ENCODE measurements at places on chromosomes 1 and 21. TPM values are rescaled to one million over a fixed set of nuclear protein-coding genes. Genes with fewer than 3 reads are reported as not detected.

DNA sequence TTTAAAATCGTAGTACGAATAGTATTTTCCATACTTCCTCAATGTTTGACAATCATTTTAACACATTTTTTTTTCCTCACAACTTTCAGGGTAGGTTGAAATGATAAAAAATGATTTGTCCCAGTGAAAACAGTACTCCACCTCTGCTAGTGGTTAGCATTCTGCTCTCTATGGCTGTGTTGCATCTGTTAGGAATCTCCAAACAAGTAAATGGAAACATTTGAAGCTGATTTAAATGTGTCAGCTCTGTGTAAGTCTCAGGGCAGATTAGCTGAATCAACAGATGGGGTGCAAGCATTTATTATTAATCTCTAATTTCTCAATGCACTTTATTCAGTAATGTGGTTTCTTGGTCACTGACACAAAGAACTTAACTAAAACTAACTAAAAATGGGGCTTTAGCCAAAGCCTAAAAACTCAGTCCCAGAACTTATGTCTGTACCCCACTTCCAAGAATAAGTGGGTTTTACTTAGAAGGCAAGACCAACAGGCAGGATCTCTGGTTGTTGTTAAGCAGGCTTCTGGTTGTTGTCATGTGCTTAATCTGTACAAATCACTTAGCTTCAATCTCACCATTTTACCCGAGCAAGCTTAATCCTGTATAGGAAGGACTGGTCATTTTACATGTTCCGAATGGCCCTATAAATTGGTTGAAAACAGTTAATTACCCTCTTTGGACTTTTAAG is 67.8 kb downstream of the PRRX1 start:
- H3K36me3 ChIP-seq = no peaks in the 10 kb centered on the region
- no peak for DNase-seq
- no peak overlapping the region for H3K27ac ChIP-seq
- H3K4me3 ChIP-seq = no peak overlapping the region
- no peaks in the 10 kb centered on the region for H3K27me3 ChIP-seq

LCE6A gene
- total RNA-seq = not detected

GRCh38 chr1:200938955-200939354 is 44.3 kb downstream of the INAVA start:
- H3K4me3 ChIP-seq = no peak overlapping the region
- no peaks in the 10 kb centered on the region for H3K4me1 ChIP-seq
- H3K27me3 ChIP-seq = no peaks in the 10 kb centered on the region
- no peak for DNase-seq

DNA sequence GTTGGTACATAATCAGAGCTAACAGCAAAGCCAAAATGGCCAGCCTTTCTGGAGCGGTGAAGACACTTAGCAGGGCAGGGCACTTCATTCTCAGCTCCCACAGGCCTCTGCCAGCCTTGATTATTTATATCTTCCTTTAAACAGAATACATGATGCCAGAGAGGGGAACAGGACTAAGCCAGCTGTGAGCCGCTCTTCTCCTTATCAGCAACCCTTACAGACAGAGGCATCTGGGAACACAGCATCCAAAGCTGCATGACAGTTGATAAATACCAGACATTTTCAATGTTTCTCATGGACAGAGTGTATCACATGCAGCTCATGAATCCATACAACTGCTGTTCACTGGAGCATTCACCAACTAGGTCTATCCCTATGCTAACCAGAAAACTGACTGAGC is 29.1 kb downstream of the DNAJC11 start:
- no peak for DNase-seq
- H3K27me3 ChIP-seq = no peaks in the 10 kb centered on the region
- H3K4me1 ChIP-seq = no peaks in the 10 kb centered on the region
- H3K4me3 ChIP-seq = no peak overlapping the region
- H3K27ac ChIP-seq = no peak overlapping the region

- H3K27me3 ChIP-seq = no peaks in the 10 kb centered on the region
- DNase-seq = no peak
- H3K36me3 ChIP-seq = no peaks in the 10 kb centered on the region
- peaks cover 9% of the 10 kb centered on the region for H3K4me1 ChIP-seq
- no peak overlapping the region for H3K4me3 ChIP-seq
- no peak overlapping the region for H3K27ac ChIP-seq
Measured at GRCh38 chr1:154861607-154862094, 8.4 kb downstream of the KCNN3 start.

THRAP3 gene
- total RNA-seq = 88.6 TPM

- peaks cover 12% of the 10 kb centered on the region for H3K4me1 ChIP-seq
- no peak overlapping the region for H3K4me3 ChIP-seq
- DNase-seq = peak; percentile 68
- peaks cover 72% of the 10 kb centered on the region for H3K27me3 ChIP-seq
- H3K36me3 ChIP-seq = no peaks in the 10 kb centered on the region
- no peak overlapping the region for H3K27ac ChIP-seq
Measured at GRCh38 chr1:181485287-181486097, 2.2 kb downstream of the CACNA1E start.

DNA sequence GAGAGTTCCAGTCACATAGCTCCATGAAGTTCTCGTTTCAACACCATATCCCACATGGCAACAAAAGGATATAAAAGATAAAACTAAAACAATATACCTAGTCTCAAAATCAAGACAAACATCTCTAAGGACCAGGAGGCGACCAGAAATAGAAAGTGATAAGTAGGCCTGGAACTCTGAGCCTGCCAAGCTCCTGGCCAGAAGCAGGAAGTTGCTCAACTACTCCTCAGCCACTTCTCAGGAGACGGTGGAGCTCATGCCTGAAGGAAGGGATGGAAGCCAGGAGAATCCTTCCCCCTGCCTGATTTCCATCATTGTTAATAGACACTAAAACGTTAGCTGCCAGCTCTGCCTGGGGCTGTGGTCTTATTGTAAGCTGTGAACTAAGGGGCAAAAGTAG is 94.7 kb downstream of the DISP1 start:
- no peaks in the 10 kb centered on the region for H3K36me3 ChIP-seq
- no peaks in the 10 kb centered on the region for H3K27me3 ChIP-seq
- H3K27ac ChIP-seq = peak overlapping the region; percentile 27
- no peak for DNase-seq
- peaks cover 11% of the 10 kb centered on the region for H3K4me1 ChIP-seq

GRCh38 chr1:167328816-167329483 is 108.3 kb downstream of the POU2F1 start:
- DNase-seq = no peak
- H3K4me3 ChIP-seq = no peak overlapping the region
- peaks cover 4% of the 10 kb centered on the region for H3K36me3 ChIP-seq
- H3K27ac ChIP-seq = no peak overlapping the region
- H3K4me1 ChIP-seq = peaks cover 19% of the 10 kb centered on the region

CCDC30 gene
- 5.0 TPM for total RNA-seq

DNA sequence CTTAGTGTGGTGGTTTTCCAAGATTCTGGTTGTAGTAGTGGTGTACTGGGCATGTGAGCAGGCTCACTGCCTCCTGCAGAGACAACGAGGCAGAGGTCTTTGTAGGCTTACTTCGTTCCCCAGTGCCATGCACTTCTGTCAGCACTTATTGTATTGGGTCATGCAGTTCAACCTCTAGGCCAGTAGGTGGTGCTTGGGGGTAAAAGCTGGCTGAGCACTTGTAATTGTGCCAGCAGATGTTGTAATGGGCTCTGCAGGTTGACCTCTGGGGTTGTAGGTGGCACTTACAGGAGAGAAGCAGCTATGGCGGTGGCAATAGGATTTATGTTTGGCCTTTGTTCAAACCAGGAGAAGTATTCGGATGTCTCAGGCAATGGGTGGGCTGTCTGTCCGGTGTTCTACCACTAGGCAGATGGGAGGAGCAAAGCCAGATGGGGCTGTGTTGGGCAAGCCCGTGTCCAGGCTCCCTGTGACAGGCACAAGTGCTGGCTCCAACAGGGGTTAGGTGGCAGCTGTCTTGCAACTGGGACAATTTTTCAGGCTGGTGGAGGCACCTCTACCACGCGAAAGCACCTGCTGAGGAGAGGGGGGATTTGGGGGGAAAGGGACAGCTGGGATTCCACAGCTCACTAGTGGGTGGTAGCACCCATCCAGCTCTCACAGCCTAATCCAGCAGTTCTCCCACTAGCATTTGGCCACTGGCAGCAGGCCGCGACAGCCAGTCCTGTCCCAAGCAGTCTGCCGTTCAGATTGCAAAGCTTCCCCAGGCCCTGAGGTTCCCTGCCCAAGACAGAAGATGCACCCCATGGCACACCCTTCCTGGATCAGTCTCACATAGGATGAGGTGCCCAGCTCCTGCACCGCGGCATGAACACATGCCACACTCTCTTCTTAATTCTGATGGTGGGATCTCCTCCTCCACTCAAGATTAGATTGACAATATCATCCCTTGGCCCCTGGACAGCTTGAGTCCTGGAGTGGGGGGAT is 274.5 kb downstream of the CTH start:
- no peaks in the 10 kb centered on the region for H3K4me1 ChIP-seq
- H3K27ac ChIP-seq = no peak overlapping the region
- DNase-seq = no peak
- no peaks in the 10 kb centered on the region for H3K36me3 ChIP-seq
- H3K27me3 ChIP-seq = no peaks in the 10 kb centered on the region

DNA sequence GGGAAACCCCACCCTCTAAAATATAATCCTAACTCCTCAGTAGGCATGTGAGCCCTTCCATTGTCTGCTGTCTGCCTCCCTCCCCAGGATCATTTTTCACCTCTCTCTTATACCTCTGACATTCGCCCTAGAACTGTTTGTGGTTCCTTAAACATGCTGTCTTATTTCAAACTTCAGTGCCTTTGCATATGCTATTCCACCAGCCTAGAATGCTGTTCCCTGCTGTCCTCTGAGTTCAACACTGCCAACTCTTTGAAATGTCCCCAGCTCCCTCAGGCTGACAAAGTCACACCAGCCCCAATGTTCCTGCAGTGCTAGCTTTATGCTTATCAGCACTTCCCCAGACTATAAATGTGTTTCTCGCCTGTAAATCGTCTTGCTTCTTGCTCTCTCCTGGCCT is 119.5 kb downstream of the HIVEP3 start:
- no peak for DNase-seq
- no peaks in the 10 kb centered on the region for H3K27me3 ChIP-seq
- no peaks in the 10 kb centered on the region for H3K36me3 ChIP-seq
- H3K27ac ChIP-seq = no peak overlapping the region
- H3K4me3 ChIP-seq = no peak overlapping the region
- H3K4me1 ChIP-seq = peaks cover 26% of the 10 kb centered on the region

DNA sequence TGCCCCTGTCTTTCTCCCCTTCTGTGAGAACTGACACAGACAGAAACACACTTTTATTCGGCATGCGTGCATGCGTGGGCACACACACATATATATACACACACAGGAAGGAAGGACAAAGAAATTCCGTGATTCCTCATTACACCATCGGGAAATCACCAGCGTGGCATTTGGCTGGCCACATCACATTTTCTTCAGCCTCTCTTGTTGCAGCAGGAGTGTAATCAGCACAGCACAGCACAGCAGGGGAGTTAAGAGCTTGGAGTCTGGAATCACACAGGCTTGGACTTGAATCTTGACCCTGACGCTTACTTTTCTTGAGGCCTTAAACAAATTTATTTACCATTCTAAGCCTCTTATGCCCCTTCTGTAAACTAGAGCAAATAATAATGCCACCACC is 45.3 kb upstream of the EPHA8 start:
- H3K27me3 ChIP-seq = no peaks in the 10 kb centered on the region
- no peak overlapping the region for H3K27ac ChIP-seq
- DNase-seq = no peak
- no peaks in the 10 kb centered on the region for H3K4me1 ChIP-seq
- no peak overlapping the region for H3K4me3 ChIP-seq
- H3K36me3 ChIP-seq = peaks cover 98% of the 10 kb centered on the region

- H3K27me3 ChIP-seq = no peaks in the 10 kb centered on the region
- no peak overlapping the region for H3K4me3 ChIP-seq
- peaks cover 14% of the 10 kb centered on the region for H3K4me1 ChIP-seq
- no peak for DNase-seq
- no peak overlapping the region for H3K27ac ChIP-seq
- no peaks in the 10 kb centered on the region for H3K36me3 ChIP-seq
Measured at GRCh38 chr1:228867108-228867950, 132.1 kb downstream of the RHOU start.

DNA sequence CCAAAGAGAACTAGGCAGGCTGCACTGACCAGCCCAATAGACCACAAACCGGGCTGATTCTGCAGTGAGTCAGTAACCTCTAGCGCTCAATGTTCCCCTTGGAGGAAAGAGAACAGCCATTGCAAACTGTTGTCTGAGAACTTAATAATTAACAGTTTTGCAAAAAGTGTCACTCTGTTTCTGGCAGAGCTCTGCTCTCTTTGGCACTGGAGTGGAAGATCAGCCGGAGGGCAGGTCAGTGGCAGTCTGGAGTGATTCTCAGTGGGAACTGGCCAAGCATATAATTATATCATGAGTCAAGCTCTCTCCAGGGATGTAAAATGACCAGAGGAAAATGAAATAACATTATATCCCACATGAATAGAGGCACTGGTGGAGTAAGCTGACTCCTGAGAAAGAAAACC is 238.3 kb downstream of the HLX start:
- no peak overlapping the region for H3K27ac ChIP-seq
- no peaks in the 10 kb centered on the region for H3K27me3 ChIP-seq
- no peak overlapping the region for H3K4me3 ChIP-seq
- H3K36me3 ChIP-seq = no peaks in the 10 kb centered on the region

DNA sequence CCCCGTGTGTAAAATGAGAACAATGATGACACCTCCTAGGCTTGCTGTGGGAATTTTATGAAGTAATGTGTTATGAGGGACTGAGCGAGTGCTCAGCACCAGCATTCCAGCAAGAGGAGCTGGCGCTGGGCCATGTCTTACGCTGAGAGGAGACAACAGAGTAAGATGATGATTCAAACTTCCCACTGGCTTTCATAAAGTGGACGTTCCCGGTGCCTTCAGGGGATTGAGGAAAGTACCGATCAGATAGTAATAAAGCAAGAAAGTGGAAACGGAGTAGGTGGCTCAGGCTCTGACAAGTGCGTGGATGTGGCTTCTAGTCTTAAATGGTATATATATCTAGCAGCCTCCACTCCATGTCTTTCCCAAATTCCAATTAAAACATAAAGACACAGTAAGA is 23.8 kb downstream of the EPHA10 start:
- DNase-seq = no peak
- H3K27ac ChIP-seq = no peak overlapping the region
- no peaks in the 10 kb centered on the region for H3K4me1 ChIP-seq
- no peaks in the 10 kb centered on the region for H3K36me3 ChIP-seq
- no peak overlapping the region for H3K4me3 ChIP-seq

DNA sequence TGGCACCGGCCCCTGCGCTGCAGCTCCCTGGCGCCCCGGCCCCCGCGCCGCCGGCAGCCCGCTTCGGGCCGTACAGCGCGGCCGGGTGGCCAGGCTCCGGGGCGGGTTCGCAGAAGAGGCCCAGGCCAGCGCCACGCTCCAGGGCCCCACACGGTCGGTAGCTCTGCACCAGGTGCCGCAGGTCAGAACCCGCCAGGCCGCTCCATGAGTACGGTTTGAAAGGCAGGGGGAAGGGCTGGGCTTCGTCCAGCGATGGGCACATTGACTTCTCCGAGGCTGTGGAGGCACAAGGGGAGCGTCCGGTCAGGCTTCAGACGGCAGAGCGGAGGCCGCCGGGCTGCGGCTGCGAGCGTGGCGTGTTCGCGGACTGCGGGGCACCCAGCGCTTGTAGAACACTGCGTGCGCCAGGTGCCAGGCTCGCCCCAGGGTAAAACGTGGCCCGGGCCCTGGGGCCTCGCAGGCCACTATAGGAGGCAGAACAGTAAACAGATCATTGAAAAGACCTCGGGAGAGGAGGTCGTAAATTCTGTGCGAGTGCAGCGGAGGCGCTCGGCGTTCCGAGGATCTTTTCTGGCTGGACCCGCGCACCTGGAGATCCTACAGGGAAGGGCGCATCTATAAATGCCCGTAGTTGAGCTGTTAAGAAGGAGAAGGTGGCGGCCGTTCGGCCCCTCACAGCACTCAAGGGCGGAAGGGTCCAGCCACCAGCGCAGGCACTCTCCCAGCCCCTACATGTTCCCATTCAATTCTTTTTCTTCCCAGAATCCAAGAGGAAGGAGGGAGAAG is 5.7 kb downstream of the GFI1 start:
- H3K36me3 ChIP-seq = peaks cover 4% of the 10 kb centered on the region
- peaks cover 48% of the 10 kb centered on the region for H3K4me1 ChIP-seq
- no peak for DNase-seq

CFAP107 gene
- total RNA-seq = not detected

FMO1 gene
- total RNA-seq = 1.3 TPM

Data from upper lobe of right lung (tissue), 1 donor.